Posterior vena cava (tissue), 2 donors: ENCODE measurements at places on chromosomes 5 and 9. TPM values are rescaled to one million over a fixed set of nuclear protein-coding genes. Genes with fewer than 3 reads are reported as not detected.

MYO10 gene
- total RNA-seq, result 8.5 TPM

GRCh38 chr5:137582218-137582617 lies 83.1 kb upstream of the SPOCK1 start:
- no peak for DNase-seq

- DNase-seq, result no peak
Observed at GRCh38 chr9:113345671-113346070, 3.7 kb upstream of the BSPRY start.

DNA sequence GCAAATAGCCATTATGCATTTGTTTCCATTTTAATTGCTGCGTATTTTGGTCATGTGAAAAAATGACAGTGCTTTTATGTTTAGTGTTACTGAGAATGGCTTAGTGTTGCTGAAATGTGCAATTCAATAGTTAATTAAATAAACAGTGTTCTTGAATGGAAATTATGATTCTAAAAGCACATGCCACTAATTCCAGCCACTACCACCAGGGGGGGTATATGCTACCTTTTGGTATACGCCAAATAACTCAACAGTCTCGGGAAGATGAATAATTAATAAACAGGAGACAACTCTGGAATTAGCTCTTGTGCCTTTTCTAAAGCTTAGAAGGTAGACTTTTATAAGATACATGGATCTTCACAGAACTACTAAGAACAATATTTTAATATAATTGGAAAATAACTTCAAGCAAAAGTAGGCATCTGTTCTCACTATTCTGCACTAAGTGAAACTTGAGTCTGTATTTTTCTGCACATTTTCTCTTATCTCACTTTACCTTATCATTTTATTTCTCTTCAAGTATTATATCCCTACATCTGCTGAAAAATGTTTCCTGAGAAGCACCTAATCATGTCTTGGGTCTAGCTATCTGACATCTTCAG lies 83.5 kb upstream of the MINAR2 start:
- DNase-seq, result no peak

- no peak for DNase-seq
Observed at GRCh38 chr5:80368661-80369480, 39.0 kb upstream of the ZFYVE16 start.

DNA sequence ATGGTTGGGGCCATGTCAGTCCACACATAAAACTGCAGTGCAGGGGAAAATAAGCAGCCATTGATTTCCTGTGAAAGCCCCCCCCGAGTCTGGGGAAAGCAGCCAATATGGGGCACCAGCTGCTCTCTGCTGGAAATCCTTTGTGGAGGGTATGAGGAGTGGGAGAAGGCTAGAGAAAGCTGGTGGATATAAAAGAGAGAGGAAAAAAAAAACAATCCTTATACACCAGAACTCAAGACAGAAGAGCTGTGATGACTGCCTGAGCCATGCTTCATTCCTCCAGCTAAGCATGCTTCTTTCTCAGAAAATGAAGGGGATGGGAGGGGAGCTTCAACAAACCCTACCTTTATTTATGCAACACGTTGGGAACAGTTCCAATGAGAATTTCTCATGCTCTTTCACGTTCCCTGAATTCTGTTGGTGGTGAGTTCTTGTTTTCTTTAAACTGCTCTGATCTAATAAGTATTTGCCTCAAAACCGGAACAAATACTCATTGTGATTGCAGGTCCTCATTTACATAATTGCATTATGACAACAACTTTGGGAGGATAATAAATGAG lies 688.0 kb upstream of the SEMA6A start:
- DNase-seq, result no peak

PCA3 gene
- total RNA-seq, result 0.24 TPM

KIF4B gene
- total RNA-seq, result not detected

- no peak for DNase-seq
Observed at GRCh38 chr9:92605224-92605623, 64.7 kb downstream of the IPPK start.

MAPK9 gene
- 27.9 TPM for total RNA-seq

DBH gene
- total RNA-seq, result not detected

- no peak for DNase-seq
Observed at GRCh38 chr9:97638666-97639065, 5.0 kb downstream of the NCBP1 start.

DNA sequence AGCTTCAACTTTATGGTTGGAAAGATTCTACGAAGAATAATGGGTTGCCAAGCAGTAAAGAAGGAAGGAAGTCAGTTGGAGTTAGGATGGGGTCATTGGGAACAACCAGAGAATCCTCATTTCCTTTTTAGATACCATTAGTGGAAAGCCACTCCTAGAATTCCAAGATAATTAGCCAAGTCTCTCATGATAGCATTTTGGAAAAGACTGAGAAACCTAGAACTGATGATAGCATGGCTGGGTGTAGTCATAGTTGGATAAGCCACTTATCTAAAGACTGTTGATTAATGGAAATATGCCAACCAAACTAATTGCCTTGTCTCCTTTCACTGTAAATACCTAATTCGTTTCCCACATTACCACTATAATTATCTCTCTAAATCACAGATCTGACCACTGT lies 377.0 kb downstream of the GLIS3 start:
- no peak for DNase-seq

UBE2D2 gene
- 132 TPM for total RNA-seq

- DNase-seq, result no peak
Observed at GRCh38 chr5:39208471-39208870, 10.9 kb downstream of the FYB1 start.

CTNND2 gene
- total RNA-seq, result 0.46 TPM

GRCh38 chr9:120933310-120934055 lies 6.9 kb upstream of the TRAF1 start:
- no peak for DNase-seq

DNA sequence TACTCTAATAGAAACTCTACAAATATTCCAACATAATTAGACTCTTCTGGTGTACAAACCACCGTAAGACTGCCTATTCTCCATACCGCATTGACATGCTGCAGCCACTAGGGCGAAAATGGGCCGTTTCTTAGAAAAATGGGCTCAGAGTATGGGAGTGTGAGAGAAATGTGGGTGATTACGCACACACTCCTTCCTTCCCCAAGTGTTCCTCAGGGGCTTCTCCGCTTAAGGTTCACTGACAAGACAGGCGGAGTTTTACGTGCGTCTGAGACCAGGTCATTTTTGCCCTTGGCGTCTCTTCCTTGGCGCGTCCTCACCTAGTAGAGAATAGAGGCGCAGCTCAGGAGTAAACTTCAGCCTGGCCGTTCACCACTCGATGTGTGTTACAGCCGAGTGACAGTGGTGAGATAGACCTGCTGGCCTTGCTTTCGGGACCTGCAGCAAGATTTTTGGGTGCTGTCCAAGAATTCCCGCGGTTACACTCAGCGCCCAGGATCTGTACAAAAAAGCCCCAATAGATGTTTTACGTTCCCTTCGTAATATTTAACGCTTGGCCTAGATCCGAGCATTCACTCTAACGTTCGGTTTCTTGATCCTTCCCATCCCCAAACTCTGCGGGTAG lies 1.8 kb upstream of the NTRK2 start:
- no peak for DNase-seq

- no peak for DNase-seq
Observed at GRCh38 chr5:83688281-83688680, 32.4 kb downstream of the HAPLN1 start.

DNA sequence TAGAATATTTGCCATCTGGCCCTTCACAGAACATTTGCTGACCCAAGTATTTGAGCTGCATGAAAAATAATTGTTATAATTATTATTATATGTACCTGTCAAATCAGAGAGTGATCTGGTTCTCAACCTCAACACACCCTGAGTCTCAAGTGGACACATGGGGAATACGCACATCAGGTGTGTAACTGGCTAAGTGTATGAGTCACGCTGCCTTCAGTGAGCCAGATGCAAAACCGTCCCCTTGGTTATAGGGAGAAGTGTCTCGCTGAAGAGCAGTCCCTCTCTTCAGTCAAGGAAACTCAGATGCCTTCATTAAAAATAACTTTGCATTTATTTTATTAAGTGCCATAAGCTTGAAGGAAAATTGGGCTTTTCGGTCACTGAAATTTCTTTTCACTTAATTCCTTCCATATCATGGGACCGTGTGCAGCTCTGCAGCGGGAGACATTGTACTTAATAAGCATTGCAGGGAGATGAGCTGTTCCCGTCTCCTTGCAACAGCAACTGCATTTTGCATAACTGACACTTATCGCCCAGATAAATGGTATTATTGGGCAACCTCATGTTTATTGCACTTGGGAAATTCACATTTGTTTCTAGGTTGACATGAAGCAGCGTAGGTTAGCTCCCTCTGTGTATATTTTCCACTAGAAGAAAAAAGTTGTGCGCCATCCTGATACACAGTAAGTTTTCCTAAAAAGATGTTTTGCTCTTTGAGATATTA lies 512.3 kb upstream of the DAP start:
- no peak for DNase-seq

GRCh38 chr9:89943309-89943708 lies 338.5 kb downstream of the GADD45G start:
- no peak for DNase-seq

DNA sequence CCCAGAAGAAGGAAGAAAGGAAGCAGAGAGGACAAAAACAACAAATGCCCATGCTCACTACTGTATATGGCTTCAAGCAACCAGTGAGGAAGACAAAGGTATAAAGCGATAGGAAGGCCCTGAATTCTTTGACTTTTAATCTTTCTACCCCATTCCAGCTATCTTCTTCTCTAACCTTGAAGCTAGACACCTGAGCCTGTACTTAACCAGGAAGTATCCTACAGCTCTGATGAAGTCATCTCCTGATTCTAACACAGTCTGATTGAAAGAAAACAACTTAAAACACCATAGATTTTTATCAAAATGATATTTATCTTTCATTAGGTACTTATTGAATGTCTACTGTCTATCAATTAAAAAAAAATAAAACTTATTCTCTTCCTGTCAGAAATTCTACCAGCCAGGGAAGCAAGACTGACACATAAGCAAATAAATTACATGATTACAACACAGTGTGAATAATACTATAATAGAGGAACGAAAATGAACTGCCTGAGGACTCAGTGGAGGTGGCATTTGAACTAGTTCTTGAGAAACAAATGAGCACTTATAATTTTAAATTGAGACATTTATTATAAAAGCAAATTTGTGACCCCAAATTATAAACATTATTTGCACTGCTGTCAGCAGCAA lies 123.3 kb upstream of the ELL2 start:
- no peak for DNase-seq

- no peak for DNase-seq
Observed at GRCh38 chr9:111076042-111076441, 37.8 kb upstream of the LPAR1 start.

GRCh38 chr5:10301842-10302610 lies 5.7 kb downstream of the CMBL start:
- no peak for DNase-seq

DPYSL3 gene
- 418 TPM for total RNA-seq

- no peak for DNase-seq
Observed at GRCh38 chr9:36717276-36717675, 144.6 kb downstream of the MELK start.

RLN2 gene
- total RNA-seq, result not detected
